Activated T-helper 17 cell treated with anti-CD3 and anti-CD28 coated beads, Interleukin-2, amount 50 U/mL, for 72 hours (primary cell): ENCODE measurements at places on chromosomes 2 and 18. TPM values are rescaled to one million over a fixed set of nuclear protein-coding genes. Genes with fewer than 3 reads are reported as not detected.

SLC5A7 gene
- total RNA-seq = not detected

OR6B2 gene
- not detected for total RNA-seq

OTX1 gene
- total RNA-seq = not detected

AMER3 gene
- not detected for total RNA-seq
